Ascending aorta (tissue), 2 donors: ENCODE measurements at places on chromosomes 12 and 14. TPM values are rescaled to one million over a fixed set of nuclear protein-coding genes. Genes with fewer than 3 reads are reported as not detected.
A peak's percentile ranks its signal among the peaks of the same experiment; 100 is the strongest.

Gene DIO3
- not detected for total RNA-seq

Gene GPR162
- 9.4 TPM for total RNA-seq

Gene SERPINA10
- not detected for total RNA-seq

Gene CCDC177
- not detected for total RNA-seq

Gene ABCC9
- 19.8 TPM for total RNA-seq

Gene GSC
- total RNA-seq = not detected

- peaks cover 13% of the 10 kb centered on the region for H3K36me3 ChIP-seq
- H3K27ac ChIP-seq = no peak overlapping the region
- no peaks in the 10 kb centered on the region for H3K4me1 ChIP-seq
- H3K27me3 ChIP-seq = no peaks in the 10 kb centered on the region
- no peak overlapping the region for H3K4me3 ChIP-seq
- DNase-seq = no peak
Observed at GRCh38 chr12:88185988-88186387, 43.9 kb downstream of the TMTC3 start.

DNA sequence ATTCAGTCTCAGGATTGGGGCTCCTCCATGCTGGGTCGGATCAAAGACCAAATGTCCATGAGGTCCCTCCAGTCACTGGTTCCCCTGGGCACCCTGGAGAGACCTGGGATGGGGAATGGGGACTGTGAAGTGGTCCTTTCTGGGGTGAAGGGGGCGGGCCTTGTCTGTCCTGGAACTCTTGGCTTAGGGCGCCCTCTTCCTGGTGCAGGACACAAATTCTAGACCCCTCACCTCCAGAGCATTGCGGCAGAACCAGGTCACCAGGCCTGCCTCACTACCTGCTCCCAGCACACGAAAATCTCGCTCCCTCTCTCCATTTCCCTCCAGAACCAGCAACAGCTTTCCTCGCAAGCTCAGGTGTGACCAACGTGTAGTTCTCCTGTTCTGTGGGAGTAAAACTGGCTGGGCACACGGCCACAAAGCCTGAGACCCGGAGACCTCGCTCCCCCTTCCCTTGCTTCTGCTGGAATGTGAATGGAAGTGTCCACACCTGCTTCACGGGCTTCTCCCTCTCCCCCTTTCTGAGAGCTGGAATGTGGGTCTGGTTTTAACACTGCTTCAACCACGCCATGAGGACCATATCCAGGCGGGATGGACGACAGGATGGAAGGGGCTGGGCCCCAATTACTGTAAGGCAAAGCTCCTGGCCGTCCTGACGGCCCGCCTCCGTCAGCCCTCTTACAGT lies 112.7 kb downstream of the SCARB1 start:
- no peaks in the 10 kb centered on the region for H3K36me3 ChIP-seq
- peaks cover 24% of the 10 kb centered on the region for H3K4me1 ChIP-seq
- H3K27me3 ChIP-seq = no peaks in the 10 kb centered on the region

DNA sequence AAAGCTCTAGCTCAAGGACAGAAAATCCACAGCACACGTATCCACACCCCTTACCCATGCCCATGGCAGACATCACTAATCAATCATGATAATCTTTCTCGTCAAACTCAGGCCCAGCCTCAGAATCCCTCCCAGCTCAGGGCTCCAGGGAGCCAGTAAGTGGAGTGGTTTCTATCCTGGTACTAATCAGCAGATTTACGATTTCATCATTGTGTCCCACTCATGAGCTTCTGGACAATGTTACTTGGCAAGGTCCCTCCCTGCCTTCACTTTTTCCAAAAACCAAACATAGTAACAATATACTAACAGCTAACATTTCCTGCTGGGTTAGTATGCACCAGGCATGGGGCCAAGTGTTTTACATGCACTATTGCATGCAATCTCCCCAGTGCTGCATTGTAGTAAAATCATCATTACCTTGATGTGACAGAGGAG lies 45.8 kb upstream of the NCOR2 start:
- no peak overlapping the region for H3K27ac ChIP-seq
- DNase-seq = no peak

DNA sequence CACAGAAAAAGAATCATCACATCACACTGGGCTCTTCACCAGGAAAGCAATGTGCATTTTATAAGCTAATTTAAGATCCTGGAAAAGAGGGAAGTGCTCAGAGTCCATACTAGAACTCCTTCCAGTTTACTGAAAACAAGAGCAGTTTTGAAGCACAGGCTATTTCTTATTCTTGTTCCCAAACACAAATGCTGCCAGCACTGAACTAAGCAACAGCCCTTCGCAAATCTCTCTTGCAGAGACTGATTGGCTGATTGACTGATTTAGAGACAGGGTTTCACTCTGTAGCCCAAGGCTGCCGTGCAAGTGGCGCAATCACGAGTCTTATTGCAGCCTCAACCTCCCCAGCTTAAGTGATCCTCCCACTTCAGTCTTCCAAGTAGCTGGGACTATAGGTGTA lies 44.8 kb downstream of the BCL2L14 start:
- H3K4me1 ChIP-seq = no peaks in the 10 kb centered on the region
- DNase-seq = no peak
- H3K36me3 ChIP-seq = peaks cover 5% of the 10 kb centered on the region
- no peak overlapping the region for H3K4me3 ChIP-seq
- H3K27ac ChIP-seq = no peak overlapping the region

DNA sequence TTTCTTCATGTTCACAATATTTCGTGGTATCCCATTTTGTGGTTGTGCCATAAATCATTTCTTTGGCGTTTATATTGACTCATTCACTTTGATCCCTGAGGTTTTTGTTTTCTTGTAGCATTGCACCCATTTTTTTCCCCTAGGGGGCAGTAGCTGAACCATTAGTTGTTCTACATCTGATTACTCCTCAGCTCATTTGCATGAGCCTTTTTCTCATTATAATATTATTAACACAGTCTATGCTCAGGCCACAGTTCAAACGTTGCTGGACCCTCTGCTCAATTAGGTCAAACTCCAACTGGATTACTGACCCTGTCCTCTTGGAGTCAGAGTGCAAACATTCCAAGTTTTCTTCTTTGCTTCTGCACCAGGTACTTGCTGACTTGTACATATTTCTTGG lies 475.4 kb upstream of the SEL1L start:
- no peaks in the 10 kb centered on the region for H3K4me1 ChIP-seq
- H3K27ac ChIP-seq = no peak overlapping the region

GRCh38 chr12:473863-474577 lies 14.3 kb downstream of the B4GALNT3 start:
- DNase-seq = peak; percentile 30
- H3K27ac ChIP-seq = no peak overlapping the region
- no peaks in the 10 kb centered on the region for H3K27me3 ChIP-seq

- H3K27ac ChIP-seq = peak overlapping the region; percentile 40
- H3K36me3 ChIP-seq = no peaks in the 10 kb centered on the region
- DNase-seq = no peak
- H3K27me3 ChIP-seq = no peaks in the 10 kb centered on the region
- peaks cover 19% of the 10 kb centered on the region for H3K4me1 ChIP-seq
Observed at GRCh38 chr14:22519877-22520685, 68.9 kb downstream of the DAD1 start.

GRCh38 chr14:24741871-24742270 lies 107.9 kb upstream of the GZMB start:
- no peaks in the 10 kb centered on the region for H3K27me3 ChIP-seq
- DNase-seq = no peak
- H3K4me1 ChIP-seq = no peaks in the 10 kb centered on the region
- no peaks in the 10 kb centered on the region for H3K36me3 ChIP-seq
- H3K27ac ChIP-seq = no peak overlapping the region

GRCh38 chr14:79251278-79251677 lies 960.0 kb downstream of the DIO2 start:
- H3K27me3 ChIP-seq = no peaks in the 10 kb centered on the region
- no peak for DNase-seq
- no peak overlapping the region for H3K4me3 ChIP-seq

- no peaks in the 10 kb centered on the region for H3K36me3 ChIP-seq
- no peak within 1 kb of the TSS for H3K4me3 ChIP-seq
- H3K27me3 ChIP-seq = no peaks in the 10 kb centered on the region
- H3K4me1 ChIP-seq = no peaks in the 10 kb centered on the region
Observed at GRCh38 chr12:49950273-49951251, at the start of gene AQP2. Gene AQP2, plus strand, starts transcription at chr12:49950737. Its CDS starts 94 bp downstream, at chr12:49950831.

DNA sequence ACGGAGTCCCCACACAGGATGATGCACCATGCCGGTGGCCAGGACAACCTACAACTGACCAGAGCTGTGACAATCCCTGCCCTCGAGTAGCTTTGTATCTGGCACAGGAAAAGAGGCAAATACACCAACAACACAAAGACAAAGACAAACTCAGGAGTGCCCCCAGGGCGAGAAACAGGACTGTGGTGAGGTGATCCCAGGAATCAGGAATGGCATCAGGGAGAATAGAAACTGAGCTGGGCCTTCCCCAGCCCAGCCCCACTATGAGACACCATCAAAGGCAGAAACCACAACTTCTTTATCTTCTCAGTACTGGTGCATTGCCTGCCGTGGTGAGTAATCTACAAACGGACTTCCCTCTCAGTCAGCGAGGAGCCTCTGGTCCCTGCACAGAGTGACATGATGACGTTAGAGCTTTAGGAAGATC lies 157.7 kb downstream of the TTC7B start:
- no peak overlapping the region for H3K4me3 ChIP-seq
- H3K4me1 ChIP-seq = no peaks in the 10 kb centered on the region
- peaks cover 3% of the 10 kb centered on the region for H3K36me3 ChIP-seq
- no peak overlapping the region for H3K27ac ChIP-seq

GRCh38 chr12:100197486-100197885 lies 3.1 kb upstream of the ACTR6 start:
- no peak overlapping the region for H3K27ac ChIP-seq
- H3K27me3 ChIP-seq = no peaks in the 10 kb centered on the region
- H3K4me1 ChIP-seq = peaks cover 15% of the 10 kb centered on the region
- no peak overlapping the region for H3K4me3 ChIP-seq
- H3K36me3 ChIP-seq = no peaks in the 10 kb centered on the region

DNA sequence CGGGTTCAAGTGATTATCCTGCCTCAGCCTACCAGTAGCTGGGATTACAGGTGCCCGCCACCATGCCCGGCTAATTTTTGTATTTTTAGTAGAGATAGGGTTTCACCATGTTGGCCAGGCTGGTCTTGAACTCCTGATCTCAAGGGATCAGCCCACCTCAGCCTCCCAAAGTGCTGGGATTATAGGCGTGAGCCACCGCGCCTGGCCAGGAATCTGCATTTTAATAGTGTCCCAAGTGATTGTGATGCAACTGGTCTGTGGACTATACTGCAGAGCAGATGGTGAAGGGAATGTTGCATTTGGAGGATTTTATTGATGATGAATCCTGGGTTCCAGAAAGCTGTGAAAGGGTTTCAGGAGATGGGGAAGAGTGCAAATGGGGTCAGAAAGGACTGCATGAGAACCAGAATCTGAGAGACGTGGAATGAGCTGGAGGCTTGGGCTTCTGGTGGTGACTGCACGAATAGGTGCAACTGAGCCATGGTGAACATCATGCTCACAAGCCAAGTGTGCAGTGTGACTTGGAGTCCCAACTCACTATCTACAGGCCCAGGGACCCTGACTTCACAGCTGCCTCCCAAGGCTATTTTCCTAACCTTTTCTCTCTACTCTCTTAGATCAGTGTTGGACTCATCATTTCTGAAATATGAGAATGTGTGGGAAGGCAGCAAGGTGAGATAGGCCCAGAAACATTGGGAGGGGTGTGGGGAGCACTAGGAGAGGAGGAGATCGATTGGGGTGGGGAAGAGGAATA lies 4.5 kb downstream of the RPS26 start:
- peaks cover 9% of the 10 kb centered on the region for H3K4me1 ChIP-seq
- H3K27me3 ChIP-seq = no peaks in the 10 kb centered on the region
- H3K27ac ChIP-seq = peak overlapping the region; percentile 64
- H3K4me3 ChIP-seq = no peak overlapping the region

- no peaks in the 10 kb centered on the region for H3K36me3 ChIP-seq
- H3K4me3 ChIP-seq = no peak overlapping the region
Observed at GRCh38 chr12:94078138-94078723, 70.1 kb upstream of the PLXNC1 start.

DNA sequence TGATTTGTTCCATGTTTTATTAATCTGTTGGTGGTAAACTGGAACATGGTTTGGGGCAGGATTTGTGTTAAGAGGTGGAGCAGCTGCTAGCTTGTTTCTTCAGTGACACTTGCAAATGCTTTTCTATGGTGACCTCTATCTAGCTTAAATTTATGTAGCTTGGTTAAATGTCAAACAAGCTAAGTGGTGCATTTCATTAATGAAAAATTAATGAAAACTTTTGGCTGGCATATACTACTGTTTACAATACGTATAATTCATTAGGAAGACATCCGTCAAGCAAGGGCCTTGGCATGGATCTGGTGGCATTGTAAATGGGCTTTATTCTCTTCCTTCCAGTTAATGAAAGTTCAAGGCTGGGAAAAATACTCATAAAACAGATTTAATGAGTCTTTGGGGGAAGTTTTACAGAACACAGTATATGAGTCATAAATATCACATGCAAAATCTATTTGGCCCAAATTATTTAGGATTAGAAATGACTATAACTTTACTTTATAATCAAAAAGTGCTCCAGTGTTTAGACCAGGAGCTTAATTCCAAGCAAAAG lies 807.7 kb upstream of the SEL1L start:
- no peaks in the 10 kb centered on the region for H3K27me3 ChIP-seq
- no peaks in the 10 kb centered on the region for H3K36me3 ChIP-seq
- no peak for DNase-seq
- no peak overlapping the region for H3K27ac ChIP-seq

DNA sequence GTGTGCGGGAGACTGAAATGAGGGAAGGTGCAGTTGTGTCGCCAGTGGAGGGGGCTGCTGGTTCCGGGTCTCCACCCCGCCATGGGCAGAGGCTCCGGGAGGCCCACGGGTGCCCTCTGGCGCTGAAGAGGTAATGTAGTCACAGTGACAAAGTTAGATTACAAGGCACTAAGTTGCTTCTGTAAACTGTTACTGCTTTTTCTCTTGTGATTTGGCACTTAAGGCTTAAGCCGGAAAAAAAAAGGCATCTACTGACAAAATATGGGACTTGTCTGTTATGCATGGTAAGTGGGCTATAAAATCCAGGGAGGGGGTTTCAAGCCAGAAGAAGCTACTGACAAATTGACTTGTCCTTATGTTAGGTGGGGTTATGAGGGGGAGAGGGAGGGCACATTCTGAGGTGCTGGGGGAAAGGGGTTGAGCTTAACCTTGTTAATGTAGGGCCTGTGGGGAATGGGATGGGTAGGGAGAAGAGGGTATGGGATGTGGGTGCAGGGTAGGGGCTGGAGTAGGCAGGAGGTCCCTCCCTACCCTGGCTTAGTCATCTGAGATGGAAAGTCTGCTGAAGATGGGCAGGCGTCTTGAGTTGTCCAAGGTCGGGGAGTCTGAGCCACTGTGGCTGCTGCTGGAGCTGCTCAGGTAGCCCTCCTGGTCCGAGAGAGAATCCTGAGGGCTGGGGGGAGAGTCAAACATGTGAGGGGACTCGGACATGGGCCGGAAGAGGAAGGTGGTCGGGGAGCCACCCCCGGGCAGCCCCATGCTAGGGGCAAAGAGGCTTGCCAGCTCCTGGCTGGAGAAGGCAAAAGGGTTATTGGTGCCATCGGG lies 3.7 kb downstream of the ZFP36L1 start:
- peak overlapping the region; percentile 100 for H3K27ac ChIP-seq
- peaks cover 27% of the 10 kb centered on the region for H3K4me1 ChIP-seq
- H3K36me3 ChIP-seq = peaks cover 29% of the 10 kb centered on the region
- H3K4me3 ChIP-seq = peak overlapping the region; percentile 77
